ENCODE measurements at places on chromosomes 6 and 20. TPM values are rescaled to one million over a fixed set of nuclear protein-coding genes. Genes with fewer than 3 reads are reported as not detected.

Gene FNDC1
- total RNA-seq: 0.30 TPM

DNA sequence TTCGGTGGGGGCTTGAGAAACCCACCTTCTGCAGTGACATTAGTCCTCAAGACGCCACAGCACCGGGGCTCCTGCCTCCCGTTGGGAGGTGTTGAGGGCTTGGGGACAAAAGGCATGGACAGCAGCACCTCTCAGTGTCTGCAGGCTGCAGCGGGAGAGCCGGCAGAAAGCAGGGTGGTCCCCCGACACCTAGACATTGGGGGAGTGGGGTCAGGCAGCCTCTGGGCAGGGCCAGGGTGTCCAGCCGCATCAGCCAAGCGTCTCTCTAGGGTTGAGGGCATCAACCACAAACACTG lies 264.7 kb downstream of the TAF4 start:
- DNase-seq: no peak

Gene PI3
- 8.4 TPM for total RNA-seq

- no peak for DNase-seq
Observed at GRCh38 chr20:63377256-63377941, 16.2 kb upstream of the CHRNA4 start.
